Neuronal stem cell (in vitro differentiated cells): ENCODE measurements at places on chromosomes 7 and 10.

DNA sequence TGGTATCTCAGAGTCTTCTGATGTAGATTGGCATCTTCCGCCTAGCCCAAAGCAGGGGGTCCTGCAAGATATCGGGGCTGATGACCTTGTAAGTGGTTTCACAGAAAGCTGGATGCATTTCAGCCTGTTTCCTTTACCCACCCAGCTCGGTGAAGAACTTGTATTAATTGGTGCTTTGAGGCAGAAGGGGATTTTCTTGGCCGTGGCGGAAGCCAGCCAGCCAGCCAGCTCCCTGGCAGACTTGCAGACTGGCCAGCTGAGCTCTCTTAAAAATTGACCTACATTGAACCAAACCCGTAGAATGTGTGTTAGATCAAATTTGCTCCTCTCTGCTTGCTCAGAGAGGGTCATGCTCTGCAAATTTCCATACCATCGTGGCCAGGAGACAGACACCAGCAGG lies 218.4 kb downstream of the ADAM12 start:
- DNase-seq = no peak

DNA sequence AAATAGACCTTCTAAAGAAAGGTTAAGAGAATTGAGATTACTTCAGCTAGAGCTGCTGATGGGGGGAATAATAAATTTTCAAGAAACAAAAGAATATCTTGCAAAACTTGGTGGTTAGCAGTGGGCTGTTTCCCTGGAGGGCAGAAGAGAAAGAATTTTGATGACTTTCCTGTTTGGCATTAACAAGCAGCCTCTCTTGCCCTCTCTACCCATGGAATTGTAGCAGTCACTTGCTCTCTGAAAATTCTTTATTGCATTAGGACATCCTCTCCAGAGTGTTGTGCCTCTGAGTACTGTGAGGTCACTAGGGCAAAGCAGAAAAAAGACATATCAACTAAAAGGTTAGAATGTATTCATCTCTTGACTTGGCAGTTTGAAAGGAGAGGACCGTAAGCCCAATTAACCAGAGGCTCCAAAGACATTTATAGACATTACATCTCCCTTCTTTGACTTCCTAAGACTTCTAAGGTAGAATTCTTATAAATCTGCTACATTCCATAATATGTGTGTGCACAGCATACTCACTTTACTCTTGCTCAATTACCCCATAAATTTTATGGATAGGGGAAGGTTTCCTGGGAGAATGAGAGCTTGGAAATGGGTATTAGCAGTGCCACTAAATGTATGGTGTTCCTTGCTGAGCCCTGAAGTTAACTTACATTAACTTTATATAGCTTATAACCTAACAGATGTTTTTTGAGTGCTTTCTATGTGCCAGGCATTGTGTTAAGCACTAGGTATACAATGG lies 215.3 kb downstream of the KIF20B start:
- no peak for DNase-seq

DNA sequence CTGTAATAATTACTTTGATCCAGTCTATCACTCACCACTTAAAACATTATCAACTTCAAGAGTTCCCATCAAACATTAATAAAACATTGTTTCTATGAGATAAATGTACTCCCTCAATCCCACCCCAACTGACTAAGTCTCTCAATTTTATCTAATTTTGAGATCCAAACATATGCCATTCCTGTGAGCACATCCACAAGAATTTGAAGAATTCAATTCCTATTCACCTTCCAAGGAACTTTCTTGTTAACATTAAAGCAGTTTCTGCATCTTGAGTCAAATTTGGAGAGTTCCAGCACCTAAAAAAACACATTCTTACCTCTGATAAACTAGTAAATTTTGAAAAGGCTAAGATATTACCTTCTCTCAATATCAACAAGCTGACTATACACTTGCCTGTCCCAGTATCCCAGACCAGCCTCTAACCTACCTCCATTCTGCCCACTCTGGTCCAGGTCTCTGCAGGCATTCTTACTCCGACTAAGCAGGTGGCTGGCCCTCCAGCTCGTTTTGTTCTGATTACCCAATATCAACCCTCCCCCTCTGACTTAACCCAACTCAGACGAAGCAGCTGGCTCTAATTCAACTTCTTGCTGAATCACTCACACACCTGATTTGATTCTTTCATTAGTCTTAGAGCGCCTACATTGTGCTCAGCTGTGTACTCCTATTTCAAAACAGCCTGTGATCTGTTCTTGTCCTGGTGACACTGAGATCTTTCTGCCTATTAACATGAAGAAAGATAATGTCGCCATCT lies 275.2 kb downstream of the IPMK start:
- DNase-seq = no peak

DNA sequence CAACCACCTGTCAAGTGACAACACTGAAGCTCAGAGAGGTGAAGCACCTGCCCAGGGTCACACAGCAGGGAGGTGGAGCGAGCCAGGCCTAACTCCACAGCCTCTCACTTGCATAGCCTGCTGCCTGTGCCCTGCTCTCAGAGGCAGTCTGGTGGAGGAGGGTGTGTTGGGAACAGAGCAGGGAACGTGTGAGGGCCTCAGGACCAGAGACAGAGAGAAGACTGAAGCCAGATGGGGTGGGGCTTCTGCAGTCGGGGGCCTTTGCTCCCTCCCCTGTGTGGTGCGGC lies 114.0 kb downstream of the PTPN20 start:
- no peak for DNase-seq

- DNase-seq = no peak
Observed at GRCh38 chr10:30384701-30385201, 35.7 kb upstream of the MTPAP start.

DNA sequence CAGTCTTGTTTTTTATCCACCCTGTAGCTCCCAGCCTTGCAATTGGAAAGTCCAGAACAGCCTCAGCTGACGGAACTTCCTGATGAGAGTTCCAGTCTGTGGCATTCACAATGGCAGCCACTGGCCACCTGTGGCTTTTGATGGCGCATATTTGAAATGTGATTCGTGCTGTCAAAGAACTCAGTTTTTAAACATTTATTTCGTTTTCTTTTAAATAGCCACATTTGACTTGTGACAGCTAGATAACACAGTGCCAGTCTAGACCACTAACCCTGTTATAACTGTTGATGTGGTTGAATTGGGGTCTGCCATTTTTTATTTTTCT lies 97.3 kb downstream of the INPP5A start:
- no peak for DNase-seq

DNA sequence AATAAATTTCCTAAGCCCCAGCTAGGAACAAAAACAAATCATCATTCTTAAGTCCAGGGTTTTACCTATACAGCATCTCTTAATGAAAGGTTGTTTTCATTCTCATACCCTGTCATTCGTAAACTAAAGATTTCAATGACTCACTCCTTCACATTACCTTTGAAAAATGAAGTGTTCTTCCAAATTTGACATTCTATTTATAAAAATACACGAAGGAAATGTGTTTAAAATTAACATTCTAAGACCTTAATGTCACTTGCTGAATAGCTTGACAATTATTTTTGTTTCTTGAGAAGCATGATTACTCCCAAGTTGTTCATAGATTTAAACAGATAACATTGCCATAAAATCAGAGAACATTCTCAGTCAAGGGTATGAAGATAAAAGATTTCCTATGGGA lies 1188.3 kb upstream of the SORCS1 start:
- no peak for DNase-seq

DNA sequence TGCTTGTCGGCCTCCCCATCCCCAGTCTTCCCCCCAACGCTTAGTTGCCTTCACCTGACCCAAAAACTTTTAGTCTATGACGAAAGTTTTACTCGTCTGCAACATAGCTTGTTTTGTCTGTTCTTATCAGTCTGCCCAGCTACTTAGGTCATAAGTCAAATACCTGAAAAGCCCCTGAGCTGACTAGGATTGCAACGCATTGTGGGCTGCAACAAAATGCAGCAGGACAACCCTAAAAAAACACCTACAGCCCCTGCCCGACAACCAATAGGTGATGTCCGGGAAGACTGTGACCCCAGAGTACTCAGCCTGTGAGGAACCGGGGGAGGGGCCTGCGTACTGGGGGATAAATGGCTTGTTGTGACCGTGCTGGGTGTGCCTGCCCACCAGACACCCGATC lies 19.3 kb upstream of the GPER1 start:
- no peak for DNase-seq

DNA sequence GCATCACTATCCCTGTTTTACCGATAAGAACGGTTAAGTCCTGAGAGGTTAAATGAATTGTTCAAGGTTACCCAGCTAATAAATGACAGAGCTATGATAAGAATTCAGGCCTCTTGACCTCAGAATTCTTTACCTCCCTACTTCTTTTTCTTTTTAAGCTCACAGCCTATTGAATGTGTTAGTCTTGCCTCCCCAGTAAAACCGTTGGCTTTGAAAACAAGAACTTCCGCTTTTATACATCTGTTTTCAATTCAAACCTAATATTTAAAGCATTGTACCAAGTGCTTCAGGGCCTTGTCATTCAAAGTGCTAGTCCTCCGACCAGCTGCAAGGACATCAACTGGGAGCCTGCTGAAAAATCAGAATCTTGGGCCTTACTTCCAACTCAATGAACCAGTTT lies 15.6 kb downstream of the SEC31B start:
- no peak for DNase-seq

GRCh38 chr7:2092279-2092678 lies 140.5 kb downstream of the MAD1L1 start:
- no peak for DNase-seq

DNA sequence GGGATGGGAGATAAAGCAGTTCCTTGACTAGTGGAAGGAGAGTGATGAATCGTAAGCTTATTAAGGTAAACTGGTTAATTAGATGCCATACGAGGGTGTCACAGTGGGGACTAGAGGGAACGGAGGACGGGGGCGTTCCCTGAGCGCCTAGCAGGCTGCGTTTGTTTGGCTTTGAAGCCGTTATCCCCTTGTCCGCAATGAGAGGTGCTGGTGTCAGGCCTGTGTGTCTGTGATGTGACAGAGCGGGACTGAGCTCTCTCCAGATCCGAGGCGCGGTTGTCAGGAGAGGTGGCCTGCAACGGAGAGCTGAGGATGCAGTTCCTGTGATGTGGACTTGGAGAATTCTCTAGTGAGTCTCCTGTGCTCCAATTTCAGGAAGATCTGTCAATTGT lies 60.0 kb upstream of the PRPS1L1 start:
- peak; percentile 11 for DNase-seq

GRCh38 chr7:40311307-40311706 lies 176.5 kb downstream of the SUGCT start:
- DNase-seq = no peak

GRCh38 chr10:112945811-112946210 lies 4.2 kb upstream of the TCF7L2 start:
- DNase-seq = no peak

DNA sequence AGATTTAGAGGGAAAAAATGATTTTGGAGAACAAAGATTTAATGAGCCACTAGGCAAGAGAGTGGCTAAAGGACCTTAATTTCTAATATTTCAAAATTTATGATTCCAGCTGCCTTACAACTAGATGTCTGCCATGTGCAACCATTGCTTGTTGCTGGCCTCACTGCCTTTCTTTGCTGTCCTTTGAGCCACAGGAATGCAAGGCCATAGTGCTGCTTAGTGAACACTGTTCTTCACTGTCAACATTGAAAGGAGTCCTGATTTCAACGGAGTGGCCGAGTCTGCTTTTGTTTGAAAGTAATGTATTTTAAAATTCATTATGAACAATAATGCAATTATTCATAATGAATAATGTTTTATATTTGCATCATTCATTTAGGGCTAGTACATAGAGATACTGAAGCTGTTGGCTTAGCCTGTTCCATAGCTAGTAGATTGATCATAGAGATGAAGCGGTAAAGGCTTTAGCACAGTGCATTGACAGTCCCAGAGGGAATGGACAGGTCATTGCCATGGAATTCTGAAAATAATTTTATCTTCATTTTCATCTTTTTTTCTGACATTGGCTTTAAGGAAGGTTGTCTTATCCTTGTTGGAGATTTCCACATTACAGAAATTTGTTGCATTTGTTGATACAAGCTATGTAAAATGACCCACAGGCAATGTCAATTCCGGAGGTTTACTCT lies 544.1 kb downstream of the AUTS2 start:
- no peak for DNase-seq

- DNase-seq = no peak
Observed at GRCh38 chr10:82505009-82505408, 630.0 kb downstream of the NRG3 start.

- DNase-seq = no peak
Observed at GRCh38 chr7:44727158-44727936, 21.3 kb upstream of the ZMIZ2 start.

GRCh38 chr7:24917510-24918239 lies 62.3 kb downstream of the OSBPL3 start:
- no peak for DNase-seq
